ENCODE measurements at places on chromosomes 6 and 20. TPM values are rescaled to one million over a fixed set of nuclear protein-coding genes. Genes with fewer than 3 reads are reported as not detected.

The PDE7B gene
- 3.1 TPM for polyA plus RNA-seq

The GGTLC1 gene
- not detected for polyA plus RNA-seq

DNA sequence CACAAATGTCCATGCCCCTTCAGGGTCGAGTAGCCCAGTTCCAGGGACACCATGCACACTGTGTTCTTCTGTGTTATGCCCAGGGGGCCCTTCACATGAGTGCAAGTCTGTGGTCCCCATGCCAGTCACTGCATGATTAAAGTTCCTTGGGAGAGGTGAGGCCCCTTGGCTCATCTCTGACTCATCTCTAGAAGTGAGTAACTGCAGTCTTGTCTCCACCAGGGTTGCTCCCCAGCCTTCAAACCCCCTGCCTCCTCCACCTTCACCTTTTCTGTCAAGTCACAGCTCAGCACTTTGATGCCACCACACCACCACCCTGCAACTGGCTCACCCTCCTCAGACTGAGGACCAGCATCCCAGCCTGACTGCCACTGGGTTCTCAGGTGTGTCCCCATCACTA lies 161.7 kb downstream of the UNC5CL start:
- peaks cover 10% of the 10 kb centered on the region for H3K27me3 ChIP-seq
- no peaks in the 10 kb centered on the region for H3K36me3 ChIP-seq
- H3K4me3 ChIP-seq: no peak overlapping the region
- no peak overlapping the region for H3K27ac ChIP-seq
- DNase-seq: peak; percentile 31
- H3K4me1 ChIP-seq: no peaks in the 10 kb centered on the region

DNA sequence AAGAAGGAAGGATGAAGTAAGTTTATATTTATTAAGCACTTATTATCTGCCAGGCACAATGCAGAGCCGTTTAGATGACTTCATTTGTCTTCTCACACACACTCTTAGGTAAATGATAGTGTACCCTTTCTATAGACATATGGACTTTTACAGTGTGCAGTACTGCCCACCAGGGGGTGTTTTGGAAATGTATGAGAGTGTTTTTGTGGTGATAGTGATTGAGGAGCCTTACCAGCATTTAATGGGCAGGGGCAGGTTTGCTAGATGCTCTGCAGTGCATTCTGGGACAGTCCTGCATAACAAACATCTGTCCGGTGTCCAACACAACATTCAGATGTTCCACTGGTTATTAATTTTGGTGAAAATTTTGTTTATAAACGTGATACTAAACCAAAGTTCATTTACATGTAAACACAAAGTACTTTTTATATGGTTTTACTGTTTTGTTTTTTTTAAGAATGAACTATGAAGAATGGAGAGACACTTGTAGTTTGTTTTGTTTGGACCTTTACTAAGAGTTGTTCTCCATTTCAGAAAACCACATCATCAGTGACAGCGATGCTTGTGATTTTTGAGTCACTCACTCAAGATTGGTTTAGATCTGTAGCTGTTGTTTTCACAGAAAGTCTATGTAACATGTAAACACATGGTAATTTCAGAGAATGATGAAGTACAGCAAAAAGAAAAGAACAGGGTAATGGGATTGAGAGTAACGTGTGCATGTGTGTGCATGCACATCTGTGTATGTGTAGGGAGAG lies 19.9 kb downstream of the KCNS1 start:
- H3K4me1 ChIP-seq: no peaks in the 10 kb centered on the region
- no peak overlapping the region for H3K27ac ChIP-seq
- no peak overlapping the region for H3K4me3 ChIP-seq
- no peaks in the 10 kb centered on the region for H3K27me3 ChIP-seq

GRCh38 chr6:169450097-169450496 lies 196.5 kb upstream of the THBS2 start:
- H3K4me1 ChIP-seq: peaks cover 48% of the 10 kb centered on the region
- H3K27ac ChIP-seq: no peak overlapping the region
- H3K36me3 ChIP-seq: no peaks in the 10 kb centered on the region
- peak; percentile 27 for DNase-seq
